NCI-H2107 (cell line): ENCODE measurements at places on chromosomes 6 and 20.

GRCh38 chr6:26437550-26437949 lies 2.8 kb upstream of the BTN3A3 start:
- no peak for DNase-seq

GRCh38 chr6:156660389-156660788 lies 116.8 kb upstream of the ARID1B start:
- no peak for DNase-seq

DNA sequence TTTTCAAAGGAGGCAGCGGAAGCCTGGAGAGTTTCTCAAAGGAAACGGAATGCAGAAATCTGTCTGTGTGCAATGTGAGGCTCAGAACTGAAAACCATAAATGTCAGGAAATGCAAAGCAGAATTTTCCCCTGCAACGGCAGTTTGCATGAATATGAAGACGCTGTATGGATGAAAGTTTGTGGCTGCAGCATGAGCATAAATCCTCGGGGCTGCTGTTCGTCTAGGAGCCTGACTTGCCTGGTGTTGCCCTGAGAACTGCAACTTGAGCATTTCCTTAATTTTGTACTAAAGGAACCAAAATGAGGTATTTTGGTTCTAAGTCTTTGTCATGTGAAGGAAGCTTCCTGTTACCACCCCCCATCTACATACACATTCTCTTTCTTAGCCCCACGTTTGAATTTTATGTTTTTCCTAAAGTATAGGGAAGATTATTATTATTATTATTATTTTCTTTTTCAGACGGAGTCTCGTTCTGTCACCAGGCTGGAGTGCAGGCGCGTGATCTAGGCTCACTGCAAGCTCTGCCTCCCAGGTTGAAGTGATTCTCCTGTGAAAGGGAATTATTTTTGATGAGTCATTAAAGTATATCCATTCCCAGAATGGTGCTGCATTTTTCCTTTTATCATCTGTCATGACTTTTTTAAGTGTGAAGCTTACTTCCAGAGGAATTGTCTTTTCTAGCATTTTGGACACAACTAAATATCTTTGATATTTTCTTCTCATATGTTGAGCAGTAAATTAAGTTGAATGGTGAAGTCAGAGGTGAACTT lies 33.1 kb downstream of the MTHFD1L start:
- DNase-seq, result no peak

DNA sequence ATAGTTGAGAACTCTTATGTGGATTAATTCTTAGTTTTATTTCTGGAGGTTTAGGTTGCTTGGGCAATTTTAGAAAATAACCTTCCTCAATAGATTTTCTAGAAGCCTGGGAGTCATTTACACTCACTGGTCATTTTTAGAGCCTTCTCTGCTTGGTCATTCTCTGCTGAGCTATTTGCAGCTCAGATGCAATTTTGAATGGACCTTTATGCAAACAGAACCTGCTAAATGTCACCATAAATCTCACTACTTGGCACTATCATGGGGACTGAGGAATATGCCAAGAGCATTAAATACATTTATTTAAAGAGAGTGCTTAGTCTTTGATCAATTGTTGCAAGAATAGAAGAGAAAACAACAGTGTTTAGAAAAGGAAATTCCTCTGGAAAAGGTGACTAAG lies 154.0 kb downstream of the CLVS2 start:
- no peak for DNase-seq
